ENCODE measurements at places on chromosomes 1 and 21.

- no peak for DNase-seq
Observed at GRCh38 chr1:107659961-107660360, 305.0 kb downstream of the VAV3 start.

DNA sequence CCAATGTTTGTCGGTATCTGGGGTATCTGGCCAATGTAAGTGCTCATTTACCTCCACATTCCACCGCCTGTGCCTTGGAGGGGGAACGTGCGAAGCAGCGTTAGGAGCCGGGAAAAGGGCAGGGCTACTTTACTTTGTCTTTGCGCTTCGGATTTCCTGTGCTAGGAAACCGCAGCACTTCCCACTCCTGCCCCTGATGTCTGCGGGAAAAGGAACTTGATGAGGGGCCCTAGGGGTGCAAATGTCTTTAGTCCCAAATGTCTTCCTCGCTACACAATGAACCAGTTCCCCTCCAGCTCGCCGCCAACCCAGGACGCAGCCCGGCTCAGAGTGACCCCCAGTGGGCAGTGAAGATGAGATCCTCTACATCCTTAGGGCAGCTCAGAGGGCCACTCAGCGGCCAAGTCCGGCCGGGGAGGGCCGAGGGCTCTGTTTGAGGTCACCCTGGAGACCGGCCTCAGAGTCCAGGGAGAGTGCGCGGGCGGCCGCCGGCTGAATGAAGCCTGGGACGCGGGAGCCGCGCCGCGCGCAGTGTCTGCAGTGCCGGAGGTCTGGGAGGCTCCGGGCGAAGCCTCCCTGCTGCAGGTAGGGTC lies at the start of gene DYNLT5:
Gene DYNLT5, plus strand, starts transcription at position 460 of the 593 bp plus-strand sequence. CDS start 2,200 bp downstream, outside the sequence.
- no peak for DNase-seq

DNA sequence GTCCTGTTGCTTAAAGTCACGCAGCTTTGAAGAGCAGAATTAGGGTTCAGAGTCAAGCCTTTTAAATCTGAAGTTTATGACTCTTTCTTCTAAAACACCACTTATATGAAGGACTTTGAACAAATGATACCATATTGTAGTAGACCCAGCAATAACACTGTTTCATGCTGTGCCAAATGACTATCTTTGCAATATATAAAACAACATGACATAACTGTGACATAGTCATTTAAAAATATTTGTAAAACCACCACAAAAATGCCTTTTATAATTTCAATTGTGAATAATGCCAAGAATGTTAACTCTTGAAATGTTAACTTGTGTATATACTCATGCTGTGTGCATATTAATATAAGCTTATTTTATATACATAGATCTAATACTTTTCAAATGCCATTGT lies 452.1 kb upstream of the NEGR1 start:
- no peak for DNase-seq

DNA sequence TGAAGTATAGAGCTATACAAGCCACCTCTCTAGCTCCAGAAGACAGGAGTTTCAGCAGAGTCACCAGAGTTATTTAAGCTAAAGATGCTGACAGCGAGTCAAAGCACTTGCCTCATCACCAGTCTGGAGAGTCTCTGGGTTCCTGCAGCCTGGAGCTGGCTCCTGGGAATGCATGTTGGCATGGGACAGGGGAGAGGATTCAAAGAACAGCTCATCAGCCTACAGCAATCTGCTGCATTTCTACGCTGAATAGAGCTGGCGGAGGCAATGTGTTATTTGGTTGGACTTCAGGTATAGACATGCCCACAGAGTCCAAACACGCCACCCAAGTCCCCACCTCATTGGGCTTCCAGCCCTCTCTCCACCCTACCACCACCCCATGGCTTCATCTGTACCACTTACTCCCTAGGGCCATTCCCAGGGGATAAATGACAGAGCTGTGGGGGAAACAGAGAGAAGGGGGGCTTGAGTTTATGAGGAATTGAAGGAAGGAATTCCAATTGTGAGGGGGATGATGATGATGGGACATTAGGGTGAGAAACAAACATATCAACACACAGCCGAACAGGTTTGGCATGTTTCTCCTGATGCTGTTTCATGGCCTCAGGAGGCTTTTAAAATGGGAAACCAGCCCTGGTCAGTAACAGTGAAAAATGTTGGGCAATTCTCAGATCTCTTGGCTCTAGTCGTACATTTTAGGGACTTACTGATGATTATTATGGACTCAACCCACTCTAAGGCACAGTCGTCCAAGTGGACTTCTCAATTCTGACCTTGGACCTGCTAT lies 58.4 kb downstream of the PLEKHA6 start:
- DNase-seq: no peak

- no peak for DNase-seq
Observed at GRCh38 chr1:48228156-48228555, 5.6 kb downstream of the SLC5A9 start.

DNA sequence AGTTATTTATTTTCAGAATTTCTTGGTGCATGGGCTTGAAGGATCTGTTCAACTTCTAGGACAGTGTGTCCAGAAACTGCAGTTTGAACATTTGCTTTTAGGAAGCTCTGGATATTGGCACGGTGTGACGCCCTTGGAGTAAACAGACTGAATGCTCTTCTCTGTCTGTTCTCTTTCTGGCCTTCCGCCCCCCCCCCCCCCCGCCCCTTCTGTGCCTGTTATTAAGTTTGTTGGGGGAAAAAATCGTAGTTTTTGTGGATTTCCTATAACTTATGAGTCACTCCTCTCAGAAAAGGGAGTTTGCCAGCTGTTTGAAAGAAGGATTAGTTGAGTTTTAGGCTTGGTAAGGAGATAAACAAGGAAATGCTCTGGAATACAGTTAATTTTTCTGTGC lies 1.2 kb downstream of the KCTD3 start:
- no peak for DNase-seq

DNA sequence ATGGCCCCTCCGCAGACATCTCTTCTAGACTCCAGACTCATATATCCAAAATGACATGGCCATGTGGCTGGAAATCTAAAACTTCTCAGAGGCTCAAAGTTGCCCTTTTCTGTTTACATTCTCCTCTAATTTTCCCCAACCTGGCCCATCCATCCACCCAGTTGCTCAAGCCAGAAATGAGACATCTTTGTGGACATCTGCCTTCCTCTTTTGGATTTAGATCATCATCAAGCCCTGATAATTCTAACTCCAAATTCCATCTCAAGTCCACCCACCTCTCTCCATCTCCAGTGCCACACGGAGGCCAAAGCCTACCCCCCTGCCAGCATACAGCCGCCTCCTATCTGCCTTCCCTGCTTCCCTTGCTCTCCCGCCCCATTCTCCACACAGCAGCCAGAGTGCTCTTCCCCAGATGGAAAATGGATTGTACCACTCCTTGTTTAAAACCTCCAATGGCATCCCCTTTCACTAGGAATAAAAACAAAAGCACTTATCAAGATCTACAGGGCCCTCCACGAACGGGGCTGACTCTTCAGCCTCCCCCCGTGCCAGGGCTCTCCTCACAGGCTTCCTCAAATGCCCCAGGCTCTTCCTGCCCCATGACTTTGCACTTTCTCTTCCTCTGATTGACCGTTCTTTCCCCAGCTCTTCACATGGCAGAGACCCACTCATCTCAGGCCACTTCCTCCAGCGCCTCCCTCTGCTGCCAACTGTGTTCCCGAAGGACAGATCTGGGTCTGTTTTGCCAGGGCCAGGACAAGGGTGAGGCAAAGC lies 40.1 kb downstream of the SYT6 start:
- DNase-seq: no peak

GRCh38 chr1:32742956-32743355 lies 40.4 kb upstream of the SYNC start:
- no peak for DNase-seq

DNA sequence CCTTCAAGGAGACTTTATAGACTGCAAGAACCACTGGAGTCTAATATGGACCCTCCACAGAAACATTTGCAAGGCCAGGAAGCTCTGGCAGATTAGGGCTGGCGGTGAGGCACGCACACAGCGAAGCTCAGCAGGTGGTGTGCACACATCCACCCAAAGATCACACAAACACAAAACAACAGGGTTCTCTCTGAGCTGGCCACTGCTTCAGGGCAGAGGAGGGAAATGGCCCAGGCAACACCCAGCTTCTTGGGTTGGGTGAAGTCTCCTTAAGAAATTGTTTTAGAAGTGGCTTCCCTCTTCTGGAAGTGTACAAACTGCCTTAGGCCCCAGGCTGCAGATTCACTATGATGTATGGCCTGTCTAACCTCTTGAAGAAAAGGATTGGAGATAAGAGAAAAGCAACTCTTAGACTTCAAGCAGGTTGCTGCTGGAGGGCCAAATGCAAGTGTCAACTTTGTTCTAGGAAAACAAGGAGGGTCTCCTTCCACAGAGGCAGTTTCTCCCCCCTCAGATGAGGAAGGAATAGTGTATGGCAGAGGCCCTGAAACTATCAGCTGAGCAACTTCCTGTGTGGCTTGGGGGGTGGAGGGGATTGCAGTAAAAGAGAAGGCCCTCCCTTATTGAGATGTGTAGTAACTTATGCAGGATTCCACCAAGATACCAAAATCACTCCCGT lies 2.0 kb downstream of the RCSD1 start:
- no peak for DNase-seq

- no peak for DNase-seq
Observed at GRCh38 chr1:244757091-244757939, 78.1 kb upstream of the COX20 start.

- DNase-seq: no peak
Observed at GRCh38 chr1:229537894-229538293, 20.6 kb downstream of the ABCB10 start.

DNA sequence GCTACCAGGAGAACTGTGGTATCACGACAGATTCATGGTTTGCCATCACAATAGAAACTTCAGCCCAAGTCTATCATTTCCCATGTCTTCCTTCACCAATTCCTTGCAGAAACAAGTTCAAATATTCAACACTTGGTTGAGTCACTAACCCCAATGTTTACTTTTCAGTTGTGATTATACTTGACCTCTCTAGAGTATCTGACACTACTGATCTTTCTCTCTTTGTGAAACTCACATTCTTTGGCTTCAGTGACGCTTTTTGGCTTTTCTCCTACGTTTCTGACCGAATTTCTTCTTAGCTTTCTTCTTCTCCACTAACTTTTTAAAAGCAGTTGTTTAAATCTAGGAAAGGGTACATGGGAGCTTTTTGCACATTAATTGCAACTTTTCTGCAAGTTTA lies 48.8 kb upstream of the HMGB4 start:
- DNase-seq: no peak

DNA sequence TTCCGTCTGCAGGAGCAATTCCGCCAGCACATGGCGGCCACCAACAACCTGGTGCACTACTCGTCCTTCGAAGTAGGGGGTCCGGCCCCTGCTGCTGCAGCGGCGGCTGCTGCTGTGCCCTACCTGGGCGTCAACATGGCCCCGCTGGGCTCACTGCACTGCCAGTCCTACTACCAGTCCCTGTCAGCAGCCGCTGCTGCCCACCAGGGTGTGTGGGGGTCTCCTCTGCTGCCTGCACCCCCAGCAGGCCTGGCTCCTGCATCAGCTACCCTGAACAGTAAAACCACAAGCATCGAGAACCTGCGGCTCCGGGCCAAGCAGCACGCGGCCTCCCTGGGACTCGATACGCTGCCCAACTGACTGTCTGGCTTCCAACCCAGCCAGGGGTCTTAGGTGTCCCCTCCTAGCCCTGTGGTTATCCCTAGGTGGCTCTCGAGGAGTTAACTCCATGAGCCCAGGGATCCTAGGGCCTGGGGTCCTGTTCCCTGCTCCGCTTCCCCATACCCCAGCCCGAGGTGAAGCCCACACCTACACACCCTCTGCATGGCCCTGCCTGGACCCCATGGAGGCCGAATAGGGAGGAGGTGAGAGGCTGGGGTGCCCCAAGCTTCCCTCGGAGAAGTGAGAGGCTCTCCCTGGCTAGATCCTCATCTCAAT lies 22.6 kb downstream of the DMBX1 start:
- no peak for DNase-seq

GRCh38 chr1:182709225-182709764 lies 24.9 kb upstream of the RGS8 start:
- DNase-seq: no peak

- DNase-seq: no peak
Observed at GRCh38 chr21:45383111-45383614, 21.8 kb upstream of the COL18A1 start.

DNA sequence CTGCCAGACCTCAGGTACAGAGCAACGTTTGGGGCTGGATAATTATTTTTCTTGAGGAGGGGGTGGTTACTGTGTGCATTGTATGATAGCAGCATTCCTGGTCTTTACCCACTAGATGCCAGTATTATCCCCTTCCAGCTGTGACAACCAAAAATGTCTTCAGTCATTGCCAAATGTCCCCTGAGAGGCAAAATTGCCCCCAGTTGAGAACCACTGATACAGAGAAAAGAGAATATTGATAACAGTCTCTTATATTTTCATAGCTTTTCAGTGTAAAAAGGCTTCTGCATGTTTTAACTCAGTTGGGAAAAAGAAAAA lies 51.8 kb upstream of the SYT14 start:
- no peak for DNase-seq

- DNase-seq: no peak
Observed at GRCh38 chr1:107662971-107663370, 302.0 kb downstream of the VAV3 start.

DNA sequence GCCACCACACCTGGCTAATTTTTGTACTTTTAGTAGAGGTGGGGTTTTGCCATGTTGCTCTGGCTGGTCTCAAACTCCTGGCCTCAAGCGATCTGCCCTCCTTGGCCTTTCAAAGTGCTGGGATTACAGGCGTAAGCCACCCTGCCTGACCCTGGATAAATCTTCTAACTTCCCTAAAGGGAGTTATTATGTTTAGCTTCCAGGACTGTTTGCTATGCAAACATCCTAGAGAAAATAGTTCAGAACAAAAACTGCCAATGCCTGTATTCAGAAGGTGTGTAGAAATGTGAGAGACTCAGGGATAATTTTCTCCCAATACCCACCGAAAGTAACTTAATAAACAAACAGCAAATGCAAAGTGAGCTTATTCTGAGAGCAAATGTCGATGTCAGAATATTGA lies 301.2 kb downstream of the TGFB2 start:
- no peak for DNase-seq

GRCh38 chr1:2786329-2787162 lies 14.9 kb downstream of the TTC34 start:
- DNase-seq: no peak

DNA sequence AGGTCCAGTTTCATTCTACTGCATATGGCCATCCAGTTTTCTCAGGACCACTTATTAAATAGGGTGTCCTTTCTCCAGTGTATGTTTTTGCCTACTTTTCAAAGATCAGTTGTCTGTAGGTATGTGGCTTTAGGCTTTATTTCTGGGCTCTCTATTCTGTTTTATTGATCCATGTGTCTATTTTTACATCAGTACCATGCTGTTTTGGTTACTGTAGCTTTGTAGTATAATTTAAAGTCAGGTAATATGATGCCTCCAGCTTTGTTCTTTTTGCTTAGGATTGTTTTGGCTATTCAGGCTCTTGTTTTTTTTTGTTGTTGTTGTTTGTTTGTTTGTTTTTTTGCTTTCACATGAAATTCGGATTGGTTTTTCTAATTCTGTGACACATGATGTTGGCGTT lies 124.4 kb upstream of the SLC35F3 start:
- no peak for DNase-seq

DNA sequence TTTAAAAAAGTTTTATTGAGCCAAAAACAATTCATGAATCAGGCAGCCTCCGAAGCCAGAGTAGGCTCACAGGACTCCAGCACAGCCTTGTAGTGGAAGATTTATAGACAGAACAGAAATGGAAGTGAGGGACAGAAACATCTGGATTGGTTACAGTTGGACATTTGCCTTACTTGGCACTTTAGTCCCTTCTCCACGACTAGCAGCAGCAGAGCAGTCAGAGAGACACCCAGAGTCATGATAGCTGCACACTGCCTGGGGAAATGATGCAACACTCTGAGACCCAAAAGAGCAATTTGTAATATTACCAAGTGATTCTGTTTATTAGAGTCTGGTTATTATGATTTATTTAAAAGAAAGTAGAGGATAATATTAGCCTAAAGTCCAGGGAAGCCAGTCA lies 72.2 kb upstream of the KRTAP11-1 start:
- DNase-seq: no peak

GRCh38 chr1:91335603-91336002 lies 69.0 kb downstream of the HFM1 start:
- no peak for DNase-seq

All from spinal cord (tissue), 10 donors.